ENCODE measurements at places on chromosomes 12 and 14.

DNA sequence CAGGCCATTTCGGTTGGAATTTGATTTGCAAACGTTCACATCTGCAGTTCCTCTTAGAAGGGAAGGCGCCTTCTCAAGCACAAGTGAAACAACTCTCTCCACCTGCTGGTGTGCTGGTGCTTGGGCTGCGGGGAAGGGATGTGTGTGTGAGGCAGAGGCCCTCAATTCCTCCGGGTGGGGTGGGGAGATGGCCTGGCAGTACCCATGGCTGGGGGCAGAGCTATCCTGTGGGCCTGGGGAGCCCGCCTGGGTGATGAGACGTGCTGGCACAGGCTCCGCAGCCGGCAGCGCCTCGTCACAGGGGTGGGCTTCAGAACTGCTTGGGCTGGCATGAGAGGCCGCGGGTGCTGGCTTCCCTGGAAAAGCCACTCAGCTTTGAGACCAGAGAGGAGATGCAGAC is 28.9 kb upstream of the TDRD9 start:
- DNase-seq: no peak

DNA sequence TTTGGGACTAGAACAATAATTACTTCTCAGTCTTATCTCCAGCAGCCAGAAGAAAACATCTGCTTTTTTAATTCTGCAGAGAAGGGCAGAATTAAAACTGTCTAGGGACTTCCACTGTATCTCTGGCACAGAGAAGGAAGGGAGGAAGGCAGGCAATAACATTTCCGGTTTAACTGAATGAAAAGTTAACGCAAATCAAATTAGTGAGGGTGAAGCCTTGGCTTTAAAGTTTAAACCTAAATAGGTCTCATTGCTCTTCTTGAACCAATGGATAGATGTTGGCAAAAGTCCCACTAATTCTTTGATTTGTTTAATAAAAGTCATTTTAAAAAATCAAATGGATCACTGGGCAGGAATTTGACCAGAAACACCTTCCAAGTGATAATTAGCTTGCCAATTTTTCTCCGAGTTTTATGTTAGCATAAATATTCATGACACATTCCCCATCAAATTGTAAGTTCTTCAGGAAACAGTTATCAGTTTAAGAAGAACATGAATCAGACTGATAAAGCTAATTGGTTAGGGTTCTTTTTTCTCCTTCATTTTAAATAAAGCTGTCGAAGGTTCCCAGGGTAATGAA is 181.9 kb downstream of the SLC15A5 start:
- no peak for DNase-seq

DNA sequence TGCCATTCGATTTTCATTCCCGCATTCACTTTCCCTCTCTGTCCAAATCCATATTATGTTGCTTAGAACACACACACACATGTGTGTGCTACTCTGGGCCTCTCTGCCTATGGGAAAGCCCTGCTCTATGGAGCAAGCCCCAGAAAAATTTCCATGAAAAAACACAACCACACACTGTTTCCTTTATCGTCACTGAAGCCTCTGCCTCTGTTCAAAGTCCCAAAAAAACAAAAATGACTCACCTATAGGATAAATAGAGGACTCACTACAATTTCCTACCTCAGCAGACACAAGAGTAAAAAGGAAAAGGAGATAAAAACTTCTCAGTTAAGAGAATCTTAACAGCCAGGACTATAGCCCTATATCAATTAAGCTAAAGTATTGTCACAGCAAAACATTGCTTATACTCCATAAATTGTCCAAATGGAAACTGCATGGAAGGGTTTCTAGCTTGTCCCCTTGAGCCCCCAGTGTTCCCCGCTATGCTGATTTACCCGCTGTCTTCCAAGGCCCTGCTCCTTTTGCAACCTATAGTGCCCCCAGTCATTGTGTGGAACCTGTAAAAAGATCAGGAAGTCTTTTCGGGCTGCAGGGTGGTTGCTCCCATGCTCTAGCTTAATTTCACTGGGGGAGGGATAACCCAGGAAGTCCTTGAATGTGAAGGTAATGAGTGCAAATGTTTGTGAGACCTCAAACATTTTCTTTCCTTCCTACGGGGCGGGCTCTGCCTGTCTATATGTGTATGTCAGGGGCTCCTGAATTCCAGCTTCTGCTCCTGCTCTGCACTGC is 11.1 kb upstream of the PIP4K2C start:
- DNase-seq: no peak

DNA sequence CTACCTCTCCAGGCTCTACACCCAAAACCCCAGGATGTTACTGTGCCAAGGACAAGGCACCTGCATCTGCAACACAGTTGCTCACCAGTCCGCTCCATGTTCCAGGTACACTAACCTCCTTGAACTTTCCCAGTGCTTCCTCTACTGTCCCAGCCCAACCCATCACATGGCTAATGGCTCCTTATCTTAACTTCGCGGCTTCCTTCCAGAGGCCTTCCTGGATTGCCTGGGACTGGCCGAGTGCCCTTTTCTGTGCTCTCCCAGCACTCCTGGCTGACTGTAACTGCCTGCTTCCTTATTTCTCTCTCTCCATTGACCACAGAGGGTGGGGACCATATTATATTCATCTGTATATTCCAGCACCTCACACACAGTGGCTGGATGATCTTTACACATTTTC is 20.9 kb downstream of the POMT2 start:
- no peak for DNase-seq

DNA sequence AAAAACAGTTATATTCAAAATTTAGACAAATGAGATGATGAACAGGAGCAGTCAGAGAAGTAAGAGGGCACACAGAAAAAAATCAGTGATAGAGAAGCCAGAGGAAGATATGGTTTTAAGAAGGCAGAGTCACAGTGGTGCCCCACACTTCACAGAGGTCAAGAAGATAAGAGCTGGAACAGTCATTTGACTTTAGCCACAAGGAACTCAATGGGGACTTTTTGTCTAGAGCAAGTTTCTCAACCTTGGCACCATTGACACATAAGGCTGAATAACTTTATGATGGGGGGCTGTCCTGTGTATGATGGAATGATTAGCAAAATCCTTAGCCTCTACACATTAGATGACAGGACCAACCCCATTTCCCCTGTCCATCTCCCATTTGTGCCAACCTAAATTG is 172.8 kb upstream of the PLEKHG7 start:
- DNase-seq: no peak

- no peak for DNase-seq
These were observed 30.1 kb downstream of the NRDE2 start for GRCh38 chr14:90301668-90302090.

DNA sequence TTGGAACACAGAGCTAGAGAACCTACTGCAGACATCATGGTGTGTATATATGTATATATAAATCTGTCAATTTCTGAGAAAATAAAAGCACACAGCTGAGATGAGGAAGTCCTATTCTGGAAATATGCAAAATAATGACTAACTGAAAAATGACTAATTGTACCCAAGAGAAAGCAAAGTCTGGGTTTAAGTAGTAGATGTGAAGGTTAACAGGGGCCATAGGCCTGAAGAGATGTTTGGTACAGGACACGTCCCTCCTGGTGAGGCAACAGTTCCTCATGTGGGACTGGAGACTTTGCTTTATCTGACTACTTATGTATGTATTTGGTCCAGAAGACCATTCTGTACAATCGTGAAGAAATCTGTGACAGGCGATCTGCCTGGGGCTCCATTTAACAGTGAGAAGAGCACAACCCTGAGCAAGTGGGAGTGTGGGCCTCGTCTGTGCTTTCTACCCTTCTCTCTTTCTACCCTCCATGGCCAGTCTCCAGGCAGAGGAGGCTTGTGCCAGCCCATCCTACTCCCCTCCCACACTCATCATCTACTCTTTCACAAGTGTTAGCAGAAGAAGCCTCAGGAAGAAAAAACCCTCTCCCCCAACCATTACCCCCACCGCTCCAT is 67.5 kb downstream of the SLC41A2 start:
- no peak for DNase-seq

GRCh38 chr12:95742586-95742985 is 48.0 kb downstream of the NTN4 start:
- no peak for DNase-seq

GRCh38 chr12:121295746-121296617 is 527 bp downstream of the CAMKK2 start:
- DNase-seq: no peak

DNA sequence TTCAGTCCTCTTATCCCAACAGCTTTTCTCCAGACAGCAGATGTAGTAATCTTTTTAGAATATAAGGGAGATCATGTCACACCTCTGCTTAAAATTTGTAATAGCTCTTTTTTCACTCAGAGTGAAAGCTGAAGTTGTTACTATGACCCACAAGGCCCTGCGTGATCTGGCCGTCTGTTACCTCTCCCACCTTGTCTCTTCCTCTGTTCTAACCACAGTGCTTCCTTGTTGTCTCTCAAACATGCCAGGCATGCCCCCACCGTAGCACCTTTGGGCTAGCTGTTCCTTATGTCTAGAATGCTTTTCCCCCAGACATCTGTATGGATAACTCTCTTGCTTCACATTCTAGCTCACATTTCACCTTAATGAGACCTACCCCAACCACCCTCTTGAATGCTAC is 6.5 kb downstream of the NECAP1 start:
- DNase-seq: no peak

- no peak for DNase-seq
These were observed 682.4 kb downstream of the SLC16A7 start for GRCh38 chr12:60278209-60278608.

DNA sequence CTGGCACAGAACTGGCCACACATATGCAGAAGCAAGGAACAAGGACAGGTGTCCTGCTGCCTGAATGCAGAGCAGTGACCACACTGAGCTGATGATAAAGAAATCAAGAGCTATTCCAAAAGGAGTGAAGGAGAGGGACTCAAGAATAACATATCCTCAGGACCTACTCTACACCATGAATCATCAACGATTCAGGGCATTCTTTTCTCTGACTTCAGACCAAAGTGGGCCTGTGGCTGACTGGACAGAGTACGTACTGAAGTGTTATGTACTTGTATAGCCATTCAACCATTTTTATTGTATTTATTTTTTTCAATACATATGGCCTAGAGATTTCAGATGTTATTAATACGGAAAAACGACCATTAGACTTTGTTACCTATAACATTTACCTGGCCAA is 177.5 kb upstream of the TMTC1 start:
- DNase-seq: no peak

DNA sequence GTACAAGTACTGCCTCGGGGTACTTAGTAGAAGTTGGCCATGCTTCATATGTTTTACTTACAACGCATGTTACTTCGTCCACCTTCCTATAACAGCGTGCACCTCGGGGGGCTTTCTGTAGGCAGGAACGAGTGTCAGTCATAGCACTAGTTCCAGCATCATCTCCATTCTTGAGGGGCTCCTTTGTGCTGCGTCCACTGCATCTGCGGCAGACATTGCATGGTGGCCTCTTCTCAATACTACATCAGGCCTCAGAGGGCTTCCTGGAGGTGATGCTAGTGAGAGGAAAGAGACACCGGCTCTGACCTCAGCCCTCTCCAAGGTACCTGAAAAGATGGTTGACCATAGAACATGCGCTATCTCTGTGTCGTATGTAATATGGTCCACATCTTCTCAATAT is 121.2 kb upstream of the RTL1 start:
- no peak for DNase-seq

DNA sequence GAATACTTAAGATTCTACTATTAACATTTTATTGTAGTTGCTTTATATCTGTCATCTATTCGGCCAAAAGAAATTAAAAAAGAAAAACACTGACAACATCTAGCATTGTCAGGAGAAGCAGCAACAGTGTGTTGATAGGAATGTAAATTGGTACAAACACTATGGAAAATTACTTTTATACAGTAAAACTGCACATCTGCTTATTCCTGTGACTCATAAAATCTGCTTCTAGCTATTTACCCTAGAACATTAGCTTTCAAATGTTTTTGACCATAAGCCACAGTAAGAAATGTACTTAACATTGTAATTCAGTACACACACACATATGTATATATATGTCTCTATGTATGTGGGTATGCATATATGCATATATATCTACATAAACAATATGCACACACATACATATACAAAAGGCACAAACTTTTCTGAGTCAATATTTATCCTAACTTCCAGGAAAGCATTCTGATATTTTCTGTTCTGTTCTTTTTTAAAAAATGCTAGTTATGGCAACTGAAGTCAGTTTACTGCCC is 278.9 kb upstream of the GARIN2 start:
- no peak for DNase-seq

GRCh38 chr12:52224151-52224550 is 8.9 kb upstream of the KRT7 start:
- no peak for DNase-seq

DNA sequence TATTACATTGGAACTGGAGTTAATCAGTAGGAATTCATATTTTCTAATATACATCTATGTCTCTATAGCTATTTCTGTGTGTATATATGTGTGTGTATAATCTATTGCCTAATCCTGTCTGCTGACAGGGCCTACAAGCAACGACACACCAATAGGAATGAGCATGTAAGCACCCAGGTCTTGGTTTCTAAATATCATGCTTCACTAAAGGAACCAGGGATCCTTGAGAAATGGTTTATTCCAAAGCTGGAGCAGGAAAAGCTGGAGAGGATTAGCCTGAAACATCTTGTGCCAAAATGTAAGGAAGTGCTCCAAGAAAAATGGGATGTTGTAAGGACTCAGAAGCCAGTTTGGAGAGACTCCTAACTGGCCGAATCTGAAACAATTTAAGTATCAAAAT is 29.3 kb upstream of the LGALS3 start:
- no peak for DNase-seq

DNA sequence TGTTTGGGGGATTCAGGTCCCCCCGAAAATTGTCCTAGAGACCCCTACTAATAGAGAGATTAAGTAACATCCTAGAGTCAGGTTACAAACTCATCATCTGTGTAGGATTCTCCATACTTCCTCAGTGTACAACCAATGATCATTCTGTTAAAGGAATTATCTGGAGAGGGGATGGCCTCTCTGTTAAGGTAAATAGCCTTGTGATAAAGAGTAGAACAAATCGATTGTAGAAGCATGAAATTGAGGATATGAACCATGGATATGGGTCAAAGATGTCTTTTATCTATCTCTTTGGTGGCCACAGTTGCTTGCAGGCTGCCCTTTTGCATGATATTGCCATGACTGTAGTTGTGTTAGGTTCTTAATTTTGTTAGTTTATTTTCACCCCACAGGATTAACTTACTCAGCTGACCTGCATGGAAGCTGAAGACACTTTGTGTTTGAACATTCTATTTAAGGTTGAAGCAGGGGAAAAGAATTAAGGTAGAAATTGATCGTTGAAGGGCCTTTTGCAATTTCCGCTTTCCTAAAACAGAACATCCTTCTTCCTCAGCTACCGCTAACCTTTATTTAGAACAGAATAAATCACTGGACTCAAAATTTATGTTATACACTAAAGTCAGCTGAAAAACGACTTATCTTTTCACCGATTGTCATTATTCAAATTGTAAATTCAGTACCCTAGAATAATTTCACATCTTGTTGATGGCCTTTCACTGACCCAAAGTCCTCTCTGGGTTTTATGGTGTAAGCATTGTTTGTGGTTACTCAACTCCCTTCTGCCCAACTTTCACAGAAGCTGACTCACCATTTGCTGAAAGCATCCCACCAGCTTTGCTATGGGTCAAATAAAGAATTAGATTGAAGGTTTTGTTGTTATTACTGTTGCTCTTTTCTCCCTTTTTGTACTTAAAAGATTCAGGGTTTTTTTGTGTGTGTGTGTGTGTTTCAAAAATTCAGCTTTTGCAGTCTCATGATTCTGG is 52.3 kb downstream of the IRAK3 start:
- DNase-seq: no peak

- no peak for DNase-seq
These were observed 53.6 kb upstream of the BCL2L14 start for GRCh38 chr12:12017135-12017581.

Measured in GM12864 (cell line).